ENCODE measurements at places on chromosomes 4 and X. TPM values are rescaled to one million over a fixed set of nuclear protein-coding genes. Genes with fewer than 3 reads are reported as not detected.
A peak's percentile ranks its signal among the peaks of the same experiment; 100 is the strongest.

DNA sequence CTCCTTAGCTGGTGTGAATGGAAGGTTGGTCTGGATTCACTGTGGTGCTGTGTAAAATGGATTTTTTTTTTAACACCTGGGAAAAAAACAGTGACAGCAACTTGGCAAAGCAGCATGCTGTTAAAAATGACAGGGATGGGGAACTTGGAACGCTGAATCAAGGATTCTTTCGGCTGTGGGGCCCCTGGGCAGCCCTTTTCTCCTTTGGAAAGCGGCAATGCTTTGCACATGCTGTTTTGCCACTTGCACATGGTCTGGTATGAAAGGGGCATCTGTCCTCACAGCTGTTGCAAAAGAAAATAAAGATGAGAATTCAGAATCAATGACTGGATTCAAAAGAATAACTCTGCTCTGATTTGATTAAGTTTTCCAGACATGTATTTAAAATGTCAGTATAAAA, 10.7 kb upstream of the PIGA start:
- H3K4me3 ChIP-seq, result no peak overlapping the region
- no peaks in the 10 kb centered on the region for H3K4me1 ChIP-seq
- DNase-seq, result no peak
- H3K36me3 ChIP-seq, result no peaks in the 10 kb centered on the region
- H3K27me3 ChIP-seq, result no peaks in the 10 kb centered on the region
- no peak overlapping the region for H3K27ac ChIP-seq

- DNase-seq, result no peak
- H3K4me3 ChIP-seq, result no peak overlapping the region
- H3K27ac ChIP-seq, result no peak overlapping the region
- no peaks in the 10 kb centered on the region for H3K4me1 ChIP-seq
- H3K27me3 ChIP-seq, result no peaks in the 10 kb centered on the region
Measured at GRCh38 chr4:34935739-34936138, 1308.6 kb downstream of the ARAP2 start.

The MAGEE2 gene
- not detected for total RNA-seq

DNA sequence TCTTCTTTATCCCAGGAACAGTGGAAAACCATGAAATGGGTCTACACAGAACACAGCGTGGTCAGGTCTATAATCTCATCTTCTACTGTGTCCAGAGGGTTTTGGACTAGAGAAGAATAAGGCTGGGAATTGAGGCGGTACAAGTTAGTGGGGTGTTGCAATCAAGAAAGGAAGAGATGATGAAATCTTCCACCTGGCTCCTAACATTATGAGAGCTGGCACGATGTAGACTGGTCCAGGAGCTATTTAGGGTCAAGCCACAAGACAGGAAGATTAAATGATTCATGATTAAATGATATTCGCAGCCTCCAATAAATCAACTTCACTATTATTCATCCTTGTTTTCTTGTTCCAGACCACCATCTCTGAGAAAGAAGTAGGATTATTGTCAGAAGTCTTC, 88.0 kb downstream of the ARSF start:
- no peak overlapping the region for H3K4me3 ChIP-seq
- DNase-seq, result no peak
- H3K36me3 ChIP-seq, result no peaks in the 10 kb centered on the region

The CRLF2 gene
- 0.96 TPM for total RNA-seq

The ANXA5 gene
- 286 TPM for total RNA-seq

The MSANTD1 gene
- total RNA-seq, result 0.48 TPM

The NXF3 gene
- total RNA-seq, result not detected

DNA sequence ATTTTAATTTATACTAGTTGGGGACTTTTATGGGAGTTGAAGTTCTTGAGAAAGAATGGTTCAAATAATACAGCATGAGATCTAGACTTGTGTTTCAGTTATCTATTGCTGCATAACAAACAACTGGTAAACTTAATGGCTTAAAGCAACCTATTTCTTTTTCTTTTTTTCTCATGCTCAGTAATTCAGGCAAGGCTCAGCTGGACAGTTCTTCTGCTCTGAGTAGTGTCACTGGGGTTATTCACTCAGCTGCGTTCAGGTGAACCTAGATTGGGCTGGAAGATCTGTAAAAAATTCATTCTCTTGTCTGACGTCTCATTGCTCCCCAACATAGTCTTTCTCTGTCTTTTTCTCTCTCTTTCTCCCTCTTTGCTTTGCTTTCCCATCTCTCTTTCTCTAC, 291.7 kb downstream of the GBA3 start:
- no peak overlapping the region for H3K27ac ChIP-seq
- no peak for DNase-seq
- no peak overlapping the region for H3K4me3 ChIP-seq
- no peaks in the 10 kb centered on the region for H3K4me1 ChIP-seq

The TNIP2 gene
- 73.4 TPM for total RNA-seq

- H3K27ac ChIP-seq, result no peak overlapping the region
- H3K36me3 ChIP-seq, result no peaks in the 10 kb centered on the region
Measured at GRCh38 chr4:59057804-59058203, 1947.6 kb upstream of the IGFBP7 start.

GRCh38 chrX:25015486-25016360, at the start of gene ARX:
Gene ARX (minus strand): TSS chrX:25015965. CDS start chrX:25015737, 228 bp downstream.
- no peak for DNase-seq
- H3K27me3 ChIP-seq, result peaks cover 96% of the 10 kb centered on the region
- H3K36me3 ChIP-seq, result no peaks in the 10 kb centered on the region
- H3K4me3 ChIP-seq, result peak within 1 kb of the TSS; percentile 44

DNA sequence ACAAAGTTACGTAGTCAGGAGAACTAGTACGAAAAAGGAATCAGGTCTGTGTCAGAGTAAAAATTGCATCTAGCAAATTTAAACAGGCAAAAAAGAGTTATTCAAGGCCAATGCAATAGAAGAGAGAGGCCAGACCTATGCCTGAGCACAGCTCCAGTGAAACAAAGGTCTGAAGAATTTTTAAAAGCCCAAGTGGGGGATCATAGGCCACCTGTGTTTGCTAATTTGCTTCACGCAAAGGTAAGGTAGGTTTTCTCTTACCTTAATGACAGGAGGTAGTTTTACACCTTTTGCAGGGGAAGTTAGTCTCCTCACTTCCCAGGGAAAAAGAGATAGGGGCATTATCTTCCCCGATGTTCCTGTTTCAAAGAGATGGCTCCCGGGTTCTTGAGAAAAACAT, 448.6 kb upstream of the TECRL start:
- no peaks in the 10 kb centered on the region for H3K4me1 ChIP-seq
- H3K36me3 ChIP-seq, result no peaks in the 10 kb centered on the region

The CTAG1B gene
- total RNA-seq, result not detected

- peak within 1 kb of the TSS; percentile 58 for H3K4me3 ChIP-seq
- no peaks in the 10 kb centered on the region for H3K36me3 ChIP-seq
- DNase-seq, result peak; percentile 75
- peaks cover 54% of the 10 kb centered on the region for H3K27me3 ChIP-seq
- no peaks in the 10 kb centered on the region for H3K4me1 ChIP-seq
Measured at GRCh38 chrX:118974088-118974907, at the start of gene LONRF3. Gene LONRF3 (plus strand): TSS chrX:118974618. CDS start chrX:118974781, 163 bp downstream.

DNA sequence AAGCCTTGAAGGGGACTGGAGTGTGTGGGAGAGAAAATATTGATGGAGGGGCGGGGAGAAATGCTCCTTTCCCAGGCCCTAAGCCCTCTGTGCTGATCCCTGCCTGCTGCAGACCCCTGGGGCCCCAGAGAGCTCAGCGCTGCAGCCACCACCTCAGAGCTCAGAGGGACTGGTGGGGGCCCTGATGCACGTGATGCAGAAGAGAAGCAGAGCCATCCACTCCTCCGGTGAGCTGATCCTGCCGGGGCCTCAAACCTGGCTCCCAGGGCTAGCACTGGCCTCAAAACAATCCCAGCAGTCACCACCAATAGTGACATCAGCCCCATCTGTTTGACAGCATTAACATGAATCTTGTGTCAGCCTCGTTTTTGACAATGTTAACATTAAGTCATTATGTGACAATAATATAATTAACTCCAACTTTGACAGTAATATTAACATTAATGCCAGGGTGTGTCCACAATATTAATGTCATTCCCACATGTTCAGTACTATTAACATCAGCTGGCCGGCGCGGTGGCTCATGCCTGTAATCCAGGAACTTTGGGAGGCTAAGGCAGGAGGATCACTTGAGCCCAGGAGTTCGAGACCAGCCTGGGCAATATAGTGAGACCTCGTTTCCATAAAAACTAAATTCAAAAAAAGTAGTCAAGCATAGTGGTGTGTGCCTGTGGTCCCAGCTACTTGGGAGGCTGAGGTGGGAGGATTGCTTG, 5.8 kb downstream of the WAS start:
- H3K36me3 ChIP-seq, result no peaks in the 10 kb centered on the region
- no peak overlapping the region for H3K27ac ChIP-seq
- H3K4me1 ChIP-seq, result no peaks in the 10 kb centered on the region
- no peak for DNase-seq

- no peak overlapping the region for H3K4me3 ChIP-seq
- no peak for DNase-seq
- no peaks in the 10 kb centered on the region for H3K27me3 ChIP-seq
- no peaks in the 10 kb centered on the region for H3K4me1 ChIP-seq
- H3K27ac ChIP-seq, result no peak overlapping the region
Measured at GRCh38 chr4:156560701-156561100, 410.9 kb downstream of the PDGFC start.

The GPR119 gene
- not detected for total RNA-seq

- no peaks in the 10 kb centered on the region for H3K27me3 ChIP-seq
- DNase-seq, result no peak
- H3K4me3 ChIP-seq, result no peak overlapping the region
- H3K27ac ChIP-seq, result no peak overlapping the region
- H3K36me3 ChIP-seq, result no peaks in the 10 kb centered on the region
Measured at GRCh38 chr4:117249333-117249732, 164.0 kb upstream of the TRAM1L1 start.

GRCh38 chr4:128566693-128567092, 242.8 kb upstream of the JADE1 start:
- no peaks in the 10 kb centered on the region for H3K4me1 ChIP-seq
- no peaks in the 10 kb centered on the region for H3K36me3 ChIP-seq
- no peak for DNase-seq
- no peak overlapping the region for H3K4me3 ChIP-seq
- no peak overlapping the region for H3K27ac ChIP-seq

DNA sequence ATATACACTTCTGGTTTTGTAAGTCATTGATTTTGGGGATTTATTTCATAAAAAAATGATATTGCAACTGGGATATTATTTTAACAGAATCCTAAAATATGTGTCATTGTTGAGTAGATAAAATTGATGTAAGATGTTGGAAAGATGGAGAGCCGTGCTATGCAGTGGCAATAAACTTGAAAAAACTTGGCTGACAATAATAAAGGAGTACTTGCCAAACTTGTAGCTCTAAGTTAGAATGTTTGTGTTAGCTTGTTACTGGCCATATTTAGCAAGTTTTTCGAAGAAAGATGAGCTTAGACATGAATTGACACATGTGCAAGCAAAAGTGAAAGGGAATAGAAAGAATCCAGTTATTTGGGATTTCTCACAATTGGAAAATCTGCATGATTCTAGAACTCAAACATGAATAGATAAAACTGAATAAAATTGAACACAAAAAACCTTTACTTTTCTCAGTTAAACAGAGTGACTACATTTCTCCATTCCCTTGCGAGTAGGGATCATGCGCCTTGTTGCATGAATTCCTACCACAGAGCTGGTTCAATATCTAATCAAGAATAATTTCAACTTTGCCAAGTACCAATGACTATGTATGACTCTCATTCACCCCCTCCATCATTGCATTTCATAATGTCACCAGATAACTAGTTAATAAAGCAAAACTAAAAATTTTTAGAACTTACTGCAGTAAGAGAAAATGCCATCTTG, 327.8 kb downstream of the CAMK2D start:
- no peaks in the 10 kb centered on the region for H3K27me3 ChIP-seq
- H3K27ac ChIP-seq, result no peak overlapping the region
- H3K36me3 ChIP-seq, result no peaks in the 10 kb centered on the region
- no peak overlapping the region for H3K4me3 ChIP-seq

The UGT2B11 gene
- 4.0 TPM for total RNA-seq

DNA sequence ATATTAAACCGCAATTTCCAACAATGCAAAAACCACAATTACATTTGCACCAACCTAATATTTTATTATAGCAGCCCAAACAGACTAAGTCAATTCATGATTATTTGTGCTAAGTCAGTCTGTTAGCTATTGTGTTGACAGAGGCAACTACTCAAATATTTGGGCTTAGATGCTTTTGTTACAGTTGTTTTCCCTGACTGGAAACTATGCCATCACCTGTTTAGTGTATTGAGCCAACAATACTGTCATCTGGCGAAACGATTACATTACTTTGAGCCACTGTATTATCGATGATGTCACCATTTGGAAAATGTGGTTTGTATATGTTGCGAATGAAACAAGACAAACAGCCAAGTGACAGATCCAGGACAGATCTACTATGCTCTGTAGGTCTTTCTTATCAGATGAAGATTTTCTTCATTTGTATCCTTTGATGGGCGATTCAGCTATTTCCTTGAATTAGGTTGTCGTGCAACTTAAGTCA, 38.7 kb upstream of the INTS6L start:
- no peak overlapping the region for H3K4me3 ChIP-seq
- no peaks in the 10 kb centered on the region for H3K4me1 ChIP-seq
- H3K36me3 ChIP-seq, result no peaks in the 10 kb centered on the region
- peaks cover 42% of the 10 kb centered on the region for H3K27me3 ChIP-seq

DNA sequence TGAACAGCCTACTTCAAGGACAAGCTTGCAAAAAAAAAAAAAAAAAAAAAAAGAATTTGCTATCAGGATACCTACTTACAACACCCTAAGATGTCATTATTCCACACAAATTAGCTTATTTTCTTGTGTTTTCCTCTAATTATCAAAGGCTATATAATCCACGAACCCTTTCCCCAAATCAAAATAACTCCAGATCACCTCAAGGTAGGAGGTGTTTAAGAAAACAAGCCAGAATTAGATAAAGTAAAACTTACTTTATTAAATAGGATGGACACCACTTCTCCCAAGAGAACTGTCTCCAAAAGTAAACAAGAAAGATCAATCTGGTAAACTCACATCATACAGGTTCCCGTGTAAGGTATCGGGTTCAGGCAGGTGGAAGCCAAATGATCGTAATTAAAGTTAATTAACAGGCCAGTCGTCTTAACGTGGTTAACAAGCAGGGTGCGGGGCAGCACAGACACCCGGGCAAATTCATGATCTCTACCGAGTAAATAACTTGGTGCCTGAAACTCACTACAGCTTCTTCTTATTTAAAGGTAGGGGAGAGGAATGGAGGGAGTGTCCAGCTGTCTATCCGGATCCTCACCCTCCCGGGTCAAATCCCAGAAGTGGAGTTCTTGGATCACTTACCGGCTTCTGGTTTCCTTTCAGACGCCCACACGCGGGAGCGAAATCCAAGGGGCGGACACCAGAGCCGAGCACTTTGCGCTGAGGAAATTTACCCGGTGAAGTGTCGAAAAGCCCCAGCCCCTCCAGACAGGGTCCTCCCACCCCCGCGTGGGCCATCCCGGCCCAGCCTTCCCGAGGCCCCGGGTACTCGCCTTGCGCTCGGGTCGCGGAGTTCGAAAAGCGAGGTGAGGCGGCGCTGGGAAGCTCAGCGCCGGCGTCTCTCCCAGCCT, 708 bp downstream of the ARAP2 start:
- no peaks in the 10 kb centered on the region for H3K27me3 ChIP-seq
- H3K27ac ChIP-seq, result peak overlapping the region; percentile 92
- H3K4me1 ChIP-seq, result peaks cover 5% of the 10 kb centered on the region
- peak overlapping the region; percentile 83 for H3K4me3 ChIP-seq
- H3K36me3 ChIP-seq, result no peaks in the 10 kb centered on the region

DNA sequence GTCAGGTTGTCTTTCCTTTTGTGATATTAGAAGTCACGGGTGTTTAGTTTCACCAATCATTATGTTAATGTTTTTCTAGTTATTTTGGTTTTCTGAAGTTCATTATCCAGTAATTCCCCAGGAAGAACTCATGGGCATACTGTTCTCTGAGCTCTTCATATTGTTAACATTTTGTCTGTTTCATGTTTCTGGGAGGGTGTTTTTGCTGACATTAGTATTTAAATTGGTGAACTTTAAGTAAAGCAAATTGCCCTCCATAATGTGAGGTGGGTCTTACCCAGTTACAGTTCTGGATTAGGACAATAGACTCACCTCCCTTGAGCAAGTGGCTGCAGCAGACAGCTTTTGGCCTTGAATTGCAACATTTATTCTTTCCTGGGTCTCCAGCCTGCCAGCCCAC, 163.4 kb downstream of the GPAT3 start:
- H3K4me3 ChIP-seq, result no peak overlapping the region
- H3K27ac ChIP-seq, result no peak overlapping the region

Measured in breast epithelium (tissue), 4 donors.